Hematopoietic multipotent progenitor cell treated with erythropoietin and hydrocortisone succinate and interleukin-3 and kit ligand, for 6 days (in vitro differentiated cells): ENCODE measurements at places on chromosomes 4 and X.

GRCh38 chr4:11149612-11150259, 279.0 kb downstream of the HS3ST1 start:
- DNase-seq, result no peak

GRCh38 chrX:151183912-151184565, 7.7 kb downstream of the GPR50 start:
- DNase-seq, result no peak

- DNase-seq, result no peak
Observed at GRCh38 chr4:151660676-151661075, 100.1 kb downstream of the GATB start.

GRCh38 chrX:15812192-15812938, 22.1 kb downstream of the ZRSR2 start:
- DNase-seq, result peak; percentile 7

- DNase-seq, result peak; percentile 81
Observed at GRCh38 chr4:139419388-139419914, 34.5 kb upstream of the RAB33B start.
